ENCODE measurements at places on chromosomes 3 and 15. TPM values are rescaled to one million over a fixed set of nuclear protein-coding genes. Genes with fewer than 3 reads are reported as not detected.

Gene ADAMTSL3
- 0.77 TPM for total RNA-seq

Gene GOLGA6D
- 0.37 TPM for total RNA-seq

Gene P3H2
- 41.5 TPM for total RNA-seq

Gene PLA1A
- not detected for total RNA-seq

Gene GABRB3
- total RNA-seq = 98.2 TPM

Gene GOLGA8T
- 0.53 TPM for total RNA-seq

Gene CCR1
- not detected for total RNA-seq

Gene EPHB1
- 2.8 TPM for total RNA-seq

DNA sequence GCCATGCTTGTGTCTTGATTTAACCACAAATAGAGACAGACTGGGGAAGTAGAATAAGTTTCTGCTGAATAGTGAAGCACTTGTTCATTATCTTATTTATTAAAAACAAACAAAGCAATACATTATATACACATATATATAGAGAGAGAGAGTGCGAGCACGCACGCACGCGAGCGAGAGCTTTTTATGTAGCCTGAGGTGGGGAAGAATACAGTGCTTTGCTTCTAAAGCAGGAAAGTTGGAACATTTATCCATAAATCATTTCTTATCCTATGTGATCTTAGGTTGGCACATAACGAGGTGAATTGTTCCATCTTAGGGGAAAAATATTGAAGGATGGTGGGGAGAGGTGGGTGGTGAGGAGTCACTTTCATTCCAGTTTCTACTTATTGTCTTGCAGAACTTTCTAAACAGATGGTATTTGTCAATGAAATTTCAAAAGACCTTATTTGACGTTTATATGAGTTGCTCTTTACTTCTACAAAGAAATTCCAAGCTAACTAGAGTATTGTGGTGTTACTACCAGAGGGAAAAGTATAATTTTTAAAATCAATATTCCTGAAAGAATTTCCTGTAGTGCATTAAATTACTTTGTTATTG is 110.0 kb downstream of the ATG7 start:
- no peak for DNase-seq

- DNase-seq = no peak
Observed at GRCh38 chr3:134857356-134857755, 62.3 kb downstream of the EPHB1 start.

GRCh38 chr3:195914648-195915473 is 6.5 kb upstream of the TNK2 start:
- peak; percentile 99 for DNase-seq

DNA sequence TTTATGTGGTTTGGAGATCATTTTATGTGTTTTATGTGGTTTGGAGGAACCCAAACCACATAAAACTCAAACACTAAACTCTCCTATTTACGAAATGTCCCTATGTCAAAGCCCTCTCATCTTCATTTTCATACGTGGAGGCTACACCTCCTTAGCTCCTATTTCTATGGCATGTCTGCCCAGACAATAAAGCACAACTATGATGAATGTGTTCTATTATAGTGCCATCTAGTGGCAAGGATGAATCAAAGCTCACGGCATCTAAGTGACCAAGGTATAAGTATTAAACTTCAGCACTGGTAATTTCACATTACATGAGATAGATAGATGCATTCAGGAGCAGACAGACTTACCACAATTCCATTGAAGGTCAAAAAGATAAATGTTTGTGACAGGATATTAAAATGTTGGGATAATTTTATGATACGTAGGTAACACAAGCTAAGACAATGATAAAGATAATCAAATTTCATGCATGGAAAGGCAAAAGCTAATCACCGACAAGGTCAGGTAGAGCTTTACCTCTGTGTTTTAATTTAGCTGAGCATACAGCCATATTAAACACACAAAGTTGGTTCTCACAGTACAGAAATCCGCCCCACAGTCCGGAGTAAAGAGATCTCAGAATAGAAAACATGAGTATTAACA is 130.6 kb upstream of the FHIT start:
- DNase-seq = no peak

DNA sequence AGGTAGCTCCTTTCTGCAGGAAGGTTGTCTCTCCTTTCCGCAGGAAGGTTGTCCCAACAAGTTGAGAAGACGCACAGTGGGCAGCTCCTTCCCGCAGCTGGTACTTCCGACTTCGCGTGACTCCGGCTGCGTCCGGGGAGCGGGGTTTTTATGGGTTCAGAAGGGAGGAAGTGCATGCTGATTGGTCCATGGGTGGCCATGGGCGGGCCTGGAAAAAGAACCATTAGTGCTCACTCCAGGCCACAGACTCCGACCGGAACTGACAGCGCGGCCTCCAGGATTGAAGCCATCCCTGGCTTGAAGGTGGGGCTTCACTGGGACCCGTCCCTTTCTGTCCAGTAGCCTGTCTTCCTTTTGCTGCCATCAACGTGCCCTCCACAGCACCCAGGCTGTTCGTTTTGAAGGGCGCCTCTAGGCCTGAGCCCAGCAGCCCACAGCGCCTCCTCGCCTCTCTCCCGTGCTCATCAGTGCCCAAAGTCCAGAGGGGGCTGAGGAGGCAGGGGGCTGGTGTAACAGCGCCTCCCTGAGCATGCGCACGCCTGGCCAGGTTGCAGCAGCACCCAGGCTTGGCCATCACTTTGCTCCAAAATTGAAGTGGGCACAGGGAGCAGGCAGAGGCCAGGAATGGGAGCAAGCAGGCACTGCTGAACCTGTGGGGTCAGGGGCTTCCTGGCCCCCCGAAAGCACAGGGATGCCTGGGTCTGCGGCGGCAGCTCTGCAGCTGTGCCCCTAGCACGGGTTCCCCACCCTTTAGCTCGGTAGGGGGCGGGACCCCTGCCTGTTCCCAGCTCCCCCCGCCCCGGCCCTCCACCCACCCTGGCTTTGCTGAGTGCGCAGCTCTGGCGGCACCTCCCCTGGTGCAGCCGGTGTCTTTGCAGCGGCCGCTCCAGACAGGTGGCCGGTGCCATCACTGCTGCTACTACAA is 330.6 kb upstream of the MCTP2 start:
- peak; percentile 57 for DNase-seq

DNA sequence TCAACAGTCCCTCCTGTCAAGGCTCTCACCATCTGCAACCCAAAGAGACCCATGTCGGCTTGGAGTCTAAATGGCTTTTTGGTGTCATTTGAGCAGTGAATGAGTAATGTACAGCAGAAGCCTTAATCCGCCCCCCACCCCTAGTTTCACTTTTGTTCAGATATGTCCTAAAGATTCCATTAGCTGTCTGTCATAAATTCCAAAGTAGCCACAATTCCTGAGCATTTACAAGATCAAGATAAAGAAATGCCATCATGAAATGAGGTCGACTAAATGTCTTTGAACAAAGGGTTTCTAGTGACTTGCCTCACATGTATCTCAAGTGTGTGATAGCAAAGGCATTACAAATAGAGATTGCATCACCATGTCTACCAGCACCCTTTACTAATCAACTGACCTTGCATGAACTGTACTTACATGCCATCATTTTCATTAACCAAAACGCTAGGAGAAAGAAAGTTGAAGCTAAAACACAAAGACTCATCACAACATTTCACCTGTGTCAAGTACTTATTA is 123.8 kb upstream of the PHLDB2 start:
- no peak for DNase-seq

- DNase-seq = peak; percentile 85
Observed at GRCh38 chr15:62482785-62483429, 317.8 kb upstream of the C2CD4B start.

GRCh38 chr3:127847236-127847720 is 25.0 kb upstream of the MGLL start:
- no peak for DNase-seq

- DNase-seq = peak; percentile 8
Observed at GRCh38 chr3:123153125-123154019, 48.4 kb upstream of the SEC22A start.

DNA sequence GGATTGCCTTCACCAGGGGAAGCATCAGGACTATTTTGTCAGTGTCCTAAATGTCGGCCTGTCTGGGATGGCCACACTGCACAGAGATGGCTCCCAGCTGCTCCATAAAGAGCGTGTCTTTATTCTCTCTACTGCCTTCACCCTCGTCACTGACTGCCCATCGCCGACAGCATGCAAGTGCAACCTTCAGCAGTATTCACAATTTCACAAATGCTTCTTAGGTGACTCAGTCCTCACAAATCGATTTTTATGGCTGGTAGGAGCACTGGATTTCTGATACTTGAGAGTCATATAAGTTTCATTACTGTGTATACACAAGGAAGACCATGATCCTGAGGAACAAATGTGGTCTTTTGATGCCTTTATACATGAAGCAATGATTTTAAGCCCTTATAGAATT is 1.1 kb upstream of the SSUH2 start:
- no peak for DNase-seq

GRCh38 chr3:62366126-62366484 is 7.2 kb downstream of the FEZF2 start:
- DNase-seq = no peak

- DNase-seq = no peak
Observed at GRCh38 chr15:39585871-39586301, 5.0 kb downstream of the THBS1 start.

- no peak for DNase-seq
Observed at GRCh38 chr3:65999606-66000005, 39.1 kb downstream of the MAGI1 start.

Measured in H9 (cell line).